ENCODE measurements at places on chromosomes 2 and 18.

GRCh38 chr2:186339716-186340115 lies 146.3 kb upstream of the ZC3H15 start:
- DNase-seq = no peak

DNA sequence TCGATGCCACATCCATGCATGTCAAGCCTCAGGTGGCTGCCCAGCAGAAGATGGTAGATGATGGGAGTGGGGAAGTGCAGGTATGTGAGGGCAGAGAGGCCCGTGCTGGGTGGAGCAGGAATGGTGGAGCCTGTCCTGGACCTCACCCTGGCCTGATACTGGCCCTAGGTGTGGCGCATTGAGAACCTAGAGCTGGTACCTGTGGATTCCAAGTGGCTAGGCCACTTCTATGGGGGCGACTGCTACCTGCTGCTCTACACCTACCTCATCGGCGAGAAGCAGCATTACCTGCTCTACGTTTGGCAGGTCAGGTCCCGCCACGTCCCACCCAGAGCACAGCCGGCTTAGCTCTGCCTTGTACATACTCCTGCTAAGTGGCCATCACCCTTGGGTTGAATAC lies 13.0 kb downstream of the VIL1 start:
- no peak for DNase-seq

- DNase-seq = no peak
These were observed 172.3 kb downstream of the CELF4 start for GRCh38 chr18:37393221-37393827.

DNA sequence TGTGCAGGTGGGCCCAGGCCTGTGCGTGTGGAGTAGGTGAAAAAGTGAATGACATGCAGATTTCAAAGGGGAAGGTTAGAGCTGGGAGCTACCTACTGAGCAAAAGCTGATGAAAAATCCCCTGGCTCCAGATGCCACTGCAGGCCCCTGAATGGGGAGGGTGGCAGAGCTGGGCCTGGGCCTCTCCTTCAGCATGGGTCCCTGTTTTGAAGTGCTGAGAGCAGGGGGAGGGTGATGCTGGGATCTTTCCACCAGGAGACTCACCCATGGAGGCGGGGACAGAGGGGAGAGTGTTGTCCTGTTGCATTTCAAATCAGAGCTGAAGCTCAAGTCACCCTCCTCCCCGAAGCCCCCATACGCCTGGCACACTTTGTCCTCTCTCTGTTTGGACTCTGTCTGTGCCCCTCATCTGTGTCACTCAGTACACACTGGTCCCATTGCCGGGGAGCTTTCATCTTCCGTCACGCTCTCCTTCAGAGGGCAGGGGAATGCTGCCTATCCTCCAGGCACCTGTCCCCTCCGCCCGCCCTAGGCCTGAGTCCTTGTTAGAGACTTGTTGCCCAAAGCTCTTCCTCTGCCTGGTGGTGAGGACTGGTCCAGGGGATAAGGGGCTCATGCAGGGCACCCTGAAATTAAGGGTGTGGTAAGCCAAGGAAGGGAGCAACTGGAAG lies 206.6 kb downstream of the HAUS1 start:
- DNase-seq = no peak

DNA sequence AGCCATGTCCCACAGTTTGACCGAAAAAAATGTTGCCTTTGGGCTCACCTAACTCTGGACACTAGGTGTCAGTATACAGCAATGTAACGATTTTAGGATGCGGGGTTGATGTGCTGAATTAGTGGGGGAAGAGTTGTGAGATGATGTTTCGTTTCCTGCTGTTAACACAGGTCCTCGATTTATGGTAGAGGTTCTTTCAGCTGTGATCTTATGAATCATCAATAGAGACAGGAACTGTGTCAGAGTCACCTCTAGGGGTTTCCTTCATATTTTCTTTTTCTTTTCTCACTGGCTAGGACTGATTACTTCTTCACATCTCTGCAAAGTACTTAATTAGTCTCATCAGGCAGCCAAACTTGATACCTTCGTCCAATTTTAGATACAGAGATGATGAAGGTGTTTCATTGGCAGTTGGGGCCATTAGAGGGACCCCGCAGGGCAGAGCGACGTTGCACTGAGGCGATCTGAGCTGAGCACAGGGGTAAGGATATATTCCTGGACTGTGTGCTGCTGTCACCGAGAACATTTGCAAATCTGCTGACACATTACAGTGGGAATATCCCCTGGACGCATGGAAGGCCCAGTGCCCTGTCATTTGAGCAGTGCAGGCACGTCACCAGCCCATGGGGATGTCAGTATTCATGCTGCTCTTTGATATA lies 10.2 kb upstream of the MMADHC start:
- peak; percentile 80 for DNase-seq

GRCh38 chr2:16112972-16113560 lies 172.7 kb downstream of the MYCN start:
- no peak for DNase-seq

DNA sequence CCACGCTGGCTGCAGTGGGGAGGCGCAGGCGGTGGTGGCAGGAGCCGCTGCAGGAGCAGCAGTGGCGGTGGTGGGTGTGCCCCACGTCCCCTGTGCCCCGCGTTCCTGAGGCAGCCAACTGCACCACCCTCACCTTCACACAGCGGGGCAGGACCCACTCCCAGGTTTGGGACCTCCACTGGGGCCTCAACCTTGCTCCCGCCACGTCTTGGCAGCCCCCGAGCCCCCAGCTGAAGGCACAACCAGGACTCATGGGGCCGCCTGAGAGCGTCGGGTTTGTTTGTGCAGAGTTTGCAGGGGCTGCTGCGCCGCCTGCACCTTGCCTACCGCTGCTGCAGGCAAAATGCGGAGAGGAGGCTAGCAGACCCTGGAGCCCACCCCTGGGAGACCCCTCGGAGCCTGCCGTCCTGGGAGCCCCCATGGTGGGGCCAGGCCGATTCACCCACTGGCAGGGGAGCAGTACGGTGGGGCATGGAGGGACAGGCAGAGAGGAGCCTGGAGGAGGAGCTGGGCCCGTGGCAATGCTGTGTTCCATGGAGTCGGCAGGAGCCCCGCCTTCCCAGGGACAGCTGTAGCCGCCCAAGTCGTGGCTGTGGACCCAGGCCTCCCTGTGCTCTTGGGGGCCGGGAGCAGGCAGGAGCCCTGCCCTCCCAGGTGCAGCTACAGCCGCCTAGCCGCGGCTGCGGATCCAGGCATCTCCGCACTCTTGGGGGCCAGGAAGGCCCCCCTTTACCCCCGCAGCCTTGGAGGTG lies 14.7 kb upstream of the EML6 start:
- no peak for DNase-seq

DNA sequence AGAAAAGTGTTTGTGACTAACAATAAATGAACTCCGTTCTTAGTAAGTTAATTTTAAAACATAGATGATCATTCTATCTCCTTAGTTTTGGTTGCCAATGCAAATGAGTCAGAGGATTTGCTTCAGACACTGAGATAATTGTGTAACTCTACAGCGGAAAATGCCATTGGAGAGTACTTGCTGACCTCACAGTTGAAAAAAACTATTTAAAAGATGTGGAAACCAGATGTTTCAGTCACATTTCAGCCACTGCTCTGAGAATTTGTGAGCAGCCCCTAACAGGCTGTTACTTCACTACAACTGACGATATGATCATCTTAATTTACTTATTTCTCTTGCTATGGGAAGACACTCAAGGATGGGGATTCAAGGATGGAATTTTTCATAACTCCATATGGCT lies at the start of gene TNFAIP6:
Gene TNFAIP6, plus strand, starts transcription at position 234 of the 400 bp plus-strand sequence. Its CDS starts 75 bp downstream, at position 309.
- DNase-seq = peak; percentile 80

DNA sequence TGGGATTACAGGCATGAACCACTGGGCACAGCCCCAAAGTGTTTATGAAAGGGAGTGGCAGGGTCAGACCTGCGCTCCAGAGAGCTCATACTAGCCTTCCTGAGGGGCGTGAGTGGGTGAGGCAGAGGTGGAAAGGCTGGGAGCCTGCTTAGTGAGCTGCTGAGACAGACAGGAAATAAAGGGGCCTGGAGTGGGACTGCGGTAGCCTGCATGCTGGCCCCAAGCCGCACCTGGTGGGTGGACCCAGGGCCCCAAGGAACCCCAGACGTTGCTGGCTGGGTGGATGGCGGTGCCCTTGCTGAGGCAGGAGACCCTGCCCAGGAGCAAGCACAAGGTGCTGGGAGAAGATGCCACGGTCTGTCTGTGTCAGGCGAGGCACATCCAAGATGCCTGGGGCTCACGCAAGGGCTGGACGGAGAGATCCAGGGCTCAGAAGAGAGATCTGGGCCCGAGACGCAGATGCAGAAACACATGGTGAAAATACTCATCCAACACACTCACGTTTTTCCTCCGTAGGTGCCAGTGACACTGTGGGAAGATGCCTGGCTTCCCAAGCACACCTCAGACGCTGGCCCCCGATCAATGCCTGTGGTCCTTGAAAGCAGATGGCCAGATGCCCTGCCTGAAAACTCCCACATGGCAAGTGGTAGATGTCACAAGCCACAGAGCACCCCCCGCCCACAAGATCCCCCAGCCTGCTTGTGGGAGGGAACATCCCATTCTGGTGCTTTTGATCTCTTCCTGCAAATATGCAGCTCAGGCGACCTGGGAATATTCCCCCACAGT lies 151.1 kb downstream of the GLI2 start:
- no peak for DNase-seq

DNA sequence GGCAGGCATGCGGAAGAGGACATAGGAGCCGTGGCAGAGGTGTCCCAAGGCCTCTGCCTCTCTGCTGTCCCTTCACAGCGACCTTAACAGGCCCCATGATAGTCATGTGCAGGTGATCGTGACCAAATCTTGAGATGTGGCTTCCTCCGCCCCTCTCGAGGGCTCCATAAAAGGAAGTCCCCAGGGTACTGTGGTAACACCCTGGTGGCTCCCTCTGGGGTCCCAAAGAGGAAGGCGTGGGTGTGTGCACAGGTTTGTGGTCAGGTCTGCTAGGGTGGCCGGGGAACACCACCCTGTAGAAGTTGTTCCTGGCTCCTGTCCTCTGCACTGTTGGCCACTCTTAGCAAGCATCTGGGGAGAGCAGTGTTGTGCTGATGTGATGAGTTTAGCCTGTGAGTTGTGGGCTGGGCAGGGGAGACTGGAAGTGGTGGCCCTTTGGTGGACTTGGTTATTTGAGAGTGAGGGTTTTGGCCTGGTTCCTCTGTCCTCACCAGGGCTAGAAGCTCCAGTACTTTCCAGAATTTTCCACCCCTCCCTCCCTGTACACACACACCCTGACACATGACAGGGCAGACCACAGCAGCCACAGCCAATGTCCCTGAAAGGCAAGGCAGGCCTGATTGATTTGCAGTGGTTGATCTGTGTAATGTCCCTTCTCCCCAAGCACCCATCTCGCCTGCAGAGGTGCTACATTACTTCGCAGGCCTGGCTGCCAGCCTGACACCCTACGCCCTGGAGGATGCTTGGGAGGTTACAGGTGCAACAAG lies 68.9 kb upstream of the BOD1L2 start:
- no peak for DNase-seq

GRCh38 chr18:37547196-37547827 lies 18.3 kb downstream of the CELF4 start:
- no peak for DNase-seq

GRCh38 chr2:162416446-162416845 lies 72.5 kb downstream of the GCA start:
- DNase-seq = no peak

DNA sequence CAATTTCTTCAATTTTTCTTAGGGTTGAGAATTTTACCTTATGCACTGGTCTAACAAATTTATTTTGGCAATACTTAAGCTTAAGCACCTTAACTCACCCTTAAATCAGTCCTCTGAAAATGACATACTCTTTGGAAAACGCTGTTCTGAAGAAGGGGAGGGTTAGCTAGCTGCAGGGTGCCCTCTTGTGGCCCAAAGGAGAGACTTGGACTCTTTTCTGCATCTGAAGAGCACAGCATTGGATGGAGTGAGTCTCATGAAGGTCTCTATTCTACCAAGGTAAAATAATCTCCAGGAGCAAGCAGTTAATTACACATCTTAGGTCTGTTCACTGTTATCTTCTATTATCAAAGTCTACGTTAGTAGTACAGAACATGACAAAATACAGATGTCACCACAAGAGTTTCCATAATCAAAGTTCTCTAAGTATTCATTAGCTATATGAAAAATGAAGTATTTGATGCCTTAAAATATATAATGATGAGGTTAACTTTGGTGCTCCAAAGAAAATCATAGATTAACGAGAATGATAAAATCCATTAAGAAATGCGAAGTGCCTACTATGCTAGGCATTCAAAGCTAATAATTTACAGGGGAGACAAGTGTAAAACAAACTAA lies 24.4 kb downstream of the PUM2 start:
- peak; percentile 36 for DNase-seq

DNA sequence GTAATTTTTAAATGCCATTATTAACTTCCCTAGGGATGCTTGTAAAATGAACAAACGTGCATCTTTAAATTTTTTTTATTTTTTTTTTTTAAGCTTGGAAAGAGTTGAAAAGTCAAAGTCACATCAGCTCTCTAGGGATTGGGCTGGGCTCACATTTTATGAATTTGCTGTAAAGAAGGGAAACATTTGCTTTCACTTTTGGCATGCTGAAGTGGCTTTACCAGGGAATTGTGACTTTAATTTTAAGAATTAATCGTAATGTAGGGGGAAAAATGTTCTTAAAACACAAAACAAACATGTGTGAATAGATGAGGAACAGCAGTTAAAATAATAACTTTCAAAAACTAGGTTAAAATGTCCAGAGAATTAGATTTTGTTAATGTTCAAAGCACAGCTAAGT lies 123.0 kb downstream of the AGAP1 start:
- no peak for DNase-seq

GRCh38 chr18:35460736-35461161 lies 37.0 kb downstream of the INO80C start:
- no peak for DNase-seq

DNA sequence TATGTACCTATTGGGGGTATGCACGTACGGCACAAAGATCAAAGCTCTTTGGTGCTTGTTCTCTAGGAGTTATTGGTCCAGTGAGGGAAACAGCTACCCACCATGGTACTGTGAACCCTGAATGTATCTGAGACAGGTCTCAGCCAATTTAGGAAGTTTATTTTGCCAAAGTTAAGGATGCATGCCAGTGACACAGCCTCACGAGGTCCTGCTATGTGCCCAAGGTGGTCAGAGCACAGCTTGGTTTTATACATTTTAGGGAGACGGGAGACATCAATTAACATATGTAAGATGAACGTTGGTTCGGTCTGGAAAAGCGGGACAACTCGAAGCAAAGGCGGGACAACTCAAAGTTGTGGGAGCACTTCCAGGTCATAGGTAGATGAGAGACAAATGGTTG lies 75.8 kb downstream of the SOWAHC start:
- DNase-seq = no peak

DNA sequence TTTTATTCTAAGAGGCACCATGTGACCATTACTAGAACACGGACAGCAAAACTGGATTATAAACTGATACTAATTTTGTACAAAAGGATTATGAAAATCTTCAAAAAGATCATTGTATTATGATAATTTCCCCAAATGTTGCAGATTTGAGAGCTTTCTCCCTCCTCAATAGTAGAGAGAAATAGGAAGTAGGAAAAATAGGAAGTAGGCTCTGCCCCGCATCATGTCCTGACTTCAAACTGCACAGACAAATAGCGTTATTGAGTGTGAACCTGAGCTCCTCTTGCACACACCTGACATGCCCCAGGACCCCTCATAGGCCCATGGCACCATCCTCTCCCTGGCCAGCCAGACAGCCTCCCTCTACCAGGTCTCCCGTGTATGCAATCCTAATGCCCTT lies 25.4 kb downstream of the CHRNA1 start:
- DNase-seq = no peak

- DNase-seq = no peak
These were observed 37.3 kb downstream of the CYP1B1 start for GRCh38 chr2:38038682-38039081.
